ENCODE measurements at places on chromosomes 13 and 19.

GRCh38 chr19:15280915-15281683 lies 48.9 kb upstream of the EPHX3 start:
- DNase-seq: no peak

GRCh38 chr19:19821366-19821951 lies at the start of gene ZNF506:
Gene ZNF506 (minus strand): TSS chr19:19821750. CDS start chr19:19821603, 147 bp downstream.
- peak; percentile 90 for DNase-seq

DNA sequence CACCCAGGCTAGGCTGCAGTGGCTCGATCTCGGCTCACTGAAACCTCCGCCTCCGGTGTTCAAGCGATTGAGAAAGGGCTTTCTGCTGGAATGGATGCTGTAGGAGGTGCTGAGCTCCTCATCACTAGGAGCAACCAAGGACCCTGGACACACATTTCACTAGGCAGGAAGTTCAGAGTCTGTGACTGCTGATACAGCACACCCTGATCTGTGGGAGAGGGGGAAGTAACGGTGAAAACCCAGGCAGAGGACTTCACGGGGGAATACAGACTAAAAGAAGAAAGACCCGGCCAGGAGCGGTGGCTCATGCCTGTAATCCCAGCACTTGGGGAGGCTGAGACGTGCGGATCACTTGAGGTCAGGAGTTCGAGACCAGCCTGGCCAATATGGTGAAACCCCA lies 11.9 kb upstream of the NOTCH3 start:
- no peak for DNase-seq

GRCh38 chr13:33526718-33527117 lies 241.2 kb upstream of the STARD13 start:
- no peak for DNase-seq

Measured in iPS-NIHi11 (cell line).